Esophagus mucosa (tissue), 1 donor: ENCODE measurements at places on chromosomes 16 and 17. TPM values are rescaled to one million over a fixed set of nuclear protein-coding genes. Genes with fewer than 3 reads are reported as not detected.

The RAC3 gene
- total RNA-seq, result 6.2 TPM

The WNT9B gene
- total RNA-seq, result not detected

The PRR35 gene
- total RNA-seq, result not detected

The ASGR2 gene
- total RNA-seq, result 0.24 TPM

The PRSS53 gene
- 0.48 TPM for total RNA-seq

The IGFBP4 gene
- total RNA-seq, result 72.1 TPM

The INCA1 gene
- total RNA-seq, result not detected

The ALOX15B gene
- total RNA-seq, result 121 TPM

The MEIOC gene
- total RNA-seq, result not detected

The NME2 gene
- 683 TPM for total RNA-seq

The PLA2G10 gene
- total RNA-seq, result not detected

The TBX6 gene
- total RNA-seq, result 3.6 TPM

The SPATA22 gene
- not detected for total RNA-seq

The WDR45B gene
- 63.8 TPM for total RNA-seq

The KRT33B gene
- not detected for total RNA-seq

The CA5A gene
- not detected for total RNA-seq

The PIRT gene
- not detected for total RNA-seq

The CAVIN1 gene
- 67.0 TPM for total RNA-seq

The LRRC75A gene
- 0.08 TPM for total RNA-seq

The NEUROD2 gene
- total RNA-seq, result not detected

The SDR42E1 gene
- 14.5 TPM for total RNA-seq

The SMIM22 gene
- 12.9 TPM for total RNA-seq

The KRT34 gene
- 0.44 TPM for total RNA-seq

The TEKT3 gene
- total RNA-seq, result not detected

The MSLN gene
- 2.8 TPM for total RNA-seq

The SLC16A13 gene
- 11.8 TPM for total RNA-seq

The RHBDL1 gene
- 1.0 TPM for total RNA-seq

The MT4 gene
- total RNA-seq, result 8.4 TPM

The RNF112 gene
- 1.1 TPM for total RNA-seq

The KRT20 gene
- 0.20 TPM for total RNA-seq

The DPEP3 gene
- total RNA-seq, result 0.08 TPM

The TBC1D3E gene
- not detected for total RNA-seq

The OR3A3 gene
- not detected for total RNA-seq

The CYB561 gene
- total RNA-seq, result 39.7 TPM

The ZNF263 gene
- total RNA-seq, result 9.3 TPM

The SNX11 gene
- total RNA-seq, result 17.4 TPM

The NLRC3 gene
- 0.48 TPM for total RNA-seq

The CDR2L gene
- 2.7 TPM for total RNA-seq

The TM4SF5 gene
- not detected for total RNA-seq

The SLX4 gene
- total RNA-seq, result 4.0 TPM

The PRSS27 gene
- 191 TPM for total RNA-seq

The ANKRD40CL gene
- not detected for total RNA-seq

The C16orf89 gene
- total RNA-seq, result 0.56 TPM

The ALDH3A1 gene
- total RNA-seq, result 194 TPM

The NOTUM gene
- total RNA-seq, result not detected

The DHX40 gene
- 12.7 TPM for total RNA-seq

The TNK1 gene
- 6.1 TPM for total RNA-seq

The CLEC18B gene
- 2.8 TPM for total RNA-seq

The MARCHF10 gene
- not detected for total RNA-seq

The ZNF423 gene
- total RNA-seq, result 0.72 TPM

The GUCY2D gene
- 3.5 TPM for total RNA-seq

The KRTAP3-1 gene
- not detected for total RNA-seq

The C16orf90 gene
- not detected for total RNA-seq
